ENCODE measurements at places on chromosomes 16 and 17. TPM values are rescaled to one million over a fixed set of nuclear protein-coding genes. Genes with fewer than 3 reads are reported as not detected.

GRCh38 chr16:13042291-13042685 is 140.9 kb downstream of the SHISA9 start:
- DNase-seq: no peak

DNA sequence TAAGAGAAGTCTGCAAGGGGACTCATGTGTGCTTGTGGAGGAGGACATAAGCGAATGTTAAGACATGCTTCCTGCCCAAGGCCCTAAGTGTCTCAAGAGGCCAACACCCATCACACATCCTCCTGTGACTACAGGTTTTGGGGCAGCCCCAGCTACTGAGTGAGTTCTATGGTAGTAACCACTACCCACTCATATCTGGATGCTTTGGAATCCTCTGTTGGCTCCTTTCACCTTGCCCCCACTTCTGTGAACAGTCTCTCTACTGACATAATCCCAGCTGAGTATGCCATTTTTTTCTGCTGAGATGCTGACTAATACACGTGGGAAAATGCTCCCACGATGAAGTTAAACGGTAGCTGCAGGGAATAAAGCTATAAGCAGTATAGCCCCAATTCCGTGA is 153.5 kb downstream of the VPS53 start:
- DNase-seq: no peak

DNA sequence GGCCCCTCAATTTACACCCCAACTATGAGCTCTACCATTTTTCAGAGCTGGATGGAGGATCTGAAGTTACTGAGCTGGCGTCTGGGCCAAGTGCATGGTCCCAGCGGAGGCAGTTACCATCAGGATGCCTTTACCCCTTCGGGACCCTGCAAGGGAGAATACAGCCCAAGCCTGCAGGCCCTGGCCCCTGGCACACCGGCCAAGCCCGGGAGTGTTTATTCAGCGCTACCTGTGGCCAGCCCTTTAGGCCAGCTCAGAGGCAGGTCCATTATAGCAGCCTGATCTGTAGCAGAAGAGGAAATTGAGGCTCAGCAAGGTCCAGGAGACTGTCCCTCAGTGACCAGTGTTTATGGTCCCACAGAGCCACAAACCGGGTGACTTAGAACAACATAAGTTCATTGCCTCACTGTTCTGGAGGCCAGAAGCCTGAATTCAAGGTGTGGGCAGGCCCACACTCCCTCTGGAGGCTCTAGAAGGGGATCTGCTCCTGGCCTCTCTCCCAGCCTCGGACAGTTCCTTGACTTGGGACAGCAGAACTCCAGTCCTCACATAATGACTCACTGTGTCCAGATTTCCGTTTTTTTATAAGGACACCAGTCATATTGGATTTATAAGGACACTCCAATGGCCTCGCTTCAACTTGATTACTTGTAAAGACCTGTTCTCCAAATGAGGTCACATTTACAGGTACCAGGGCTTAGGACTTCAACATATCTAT is 8.8 kb downstream of the SEC14L5 start:
- DNase-seq: no peak

Gene TLE7
- total RNA-seq: not detected

Gene ENPP7
- total RNA-seq: not detected

DNA sequence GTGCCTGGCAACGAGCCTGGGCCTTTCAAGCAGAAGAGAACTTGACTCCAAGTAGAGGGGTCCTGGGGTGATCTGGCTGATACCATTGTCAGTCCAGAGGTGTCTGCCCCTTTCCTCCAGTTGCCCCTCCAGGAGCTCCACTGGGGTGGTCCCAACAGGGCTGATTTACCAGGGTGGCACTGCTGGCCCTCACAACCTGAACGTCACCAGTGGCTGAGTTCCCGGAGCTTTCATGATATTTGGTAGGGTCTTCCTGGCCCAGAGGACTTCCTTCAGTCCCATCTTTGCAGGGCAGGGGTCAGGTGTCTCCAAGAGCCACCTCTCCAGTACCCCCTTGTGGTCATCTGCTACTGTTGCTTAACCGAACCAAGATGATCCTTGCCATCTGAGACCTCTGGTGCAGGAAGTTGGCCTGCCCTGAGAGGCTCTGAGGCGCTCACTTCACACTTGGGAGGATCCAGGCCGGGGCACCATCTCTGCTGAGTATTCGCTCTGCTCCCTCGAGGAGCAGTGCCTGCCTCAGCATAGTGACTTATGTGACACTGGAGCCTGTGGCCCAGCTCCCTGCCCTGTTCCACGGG is 3.5 kb downstream of the LIMD2 start:
- peak; percentile 24 for DNase-seq

- peak; percentile 57 for DNase-seq
Observed at GRCh38 chr17:81712468-81713003, 452 bp downstream of the SLC25A10 start.

Gene PRSS36
- 0.51 TPM for total RNA-seq

Gene SKAP1
- not detected for total RNA-seq

Gene STH
- total RNA-seq: not detected

Data from myocyte (in vitro differentiated cells).